ENCODE measurements at places on chromosomes 12 and 14.

- no peaks in the 10 kb centered on the region for H3K4me1 ChIP-seq
- H3K27ac ChIP-seq, result no peak overlapping the region
- no peak for DNase-seq
- H3K36me3 ChIP-seq, result no peaks in the 10 kb centered on the region
- no peak overlapping the region for H3K4me3 ChIP-seq
Measured at GRCh38 chr14:24948261-24948847, 101.6 kb downstream of the STXBP6 start.

- H3K4me1 ChIP-seq, result no peaks in the 10 kb centered on the region
- H3K36me3 ChIP-seq, result no peaks in the 10 kb centered on the region
- no peak overlapping the region for H3K27ac ChIP-seq
Measured at GRCh38 chr14:23933742-23934128, 19.8 kb upstream of the DHRS4 start.

DNA sequence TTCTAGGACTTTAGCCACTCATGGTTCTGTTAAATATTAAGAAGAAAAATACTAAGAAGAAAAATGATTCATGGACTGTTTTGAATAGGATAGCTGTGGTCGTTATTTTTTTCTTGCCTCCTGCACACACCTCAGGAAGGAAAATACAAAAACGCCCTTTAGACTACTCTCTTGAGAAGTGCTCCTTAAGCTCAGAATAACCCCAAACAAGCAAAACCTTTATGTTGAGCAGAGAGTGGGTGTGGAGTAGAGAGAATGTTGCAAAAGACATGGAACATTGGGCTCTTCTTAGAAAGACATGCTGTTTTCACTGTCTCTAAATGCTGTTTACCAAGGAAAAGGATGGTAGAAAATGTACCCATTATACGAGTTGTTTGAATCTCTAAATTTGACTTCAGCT is 140.3 kb downstream of the LMNTD1 start:
- no peak overlapping the region for H3K4me3 ChIP-seq
- no peak for DNase-seq
- H3K4me1 ChIP-seq, result no peaks in the 10 kb centered on the region

DNA sequence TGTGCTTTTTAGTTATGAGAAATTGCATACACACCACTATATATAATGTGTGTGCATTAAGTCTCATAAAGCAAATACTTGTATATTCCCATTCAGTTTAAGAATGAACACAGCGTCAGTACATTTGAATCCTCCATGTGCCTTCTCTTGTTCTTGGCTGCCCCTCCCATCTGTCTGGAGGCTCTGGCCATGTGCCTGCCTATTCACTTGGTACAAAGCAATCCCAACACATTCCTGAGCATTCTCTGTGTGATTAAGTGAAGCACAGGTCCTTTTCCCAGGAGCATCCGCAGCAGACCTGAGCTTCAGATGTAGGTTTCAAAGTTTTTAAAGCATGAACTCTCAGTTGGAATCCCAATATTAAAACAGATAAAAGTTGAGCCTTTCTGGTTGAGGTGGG is 58.7 kb downstream of the POLR3B start:
- no peak overlapping the region for H3K4me3 ChIP-seq
- no peaks in the 10 kb centered on the region for H3K27me3 ChIP-seq
- H3K27ac ChIP-seq, result no peak overlapping the region
- H3K4me1 ChIP-seq, result peaks cover 15% of the 10 kb centered on the region

DNA sequence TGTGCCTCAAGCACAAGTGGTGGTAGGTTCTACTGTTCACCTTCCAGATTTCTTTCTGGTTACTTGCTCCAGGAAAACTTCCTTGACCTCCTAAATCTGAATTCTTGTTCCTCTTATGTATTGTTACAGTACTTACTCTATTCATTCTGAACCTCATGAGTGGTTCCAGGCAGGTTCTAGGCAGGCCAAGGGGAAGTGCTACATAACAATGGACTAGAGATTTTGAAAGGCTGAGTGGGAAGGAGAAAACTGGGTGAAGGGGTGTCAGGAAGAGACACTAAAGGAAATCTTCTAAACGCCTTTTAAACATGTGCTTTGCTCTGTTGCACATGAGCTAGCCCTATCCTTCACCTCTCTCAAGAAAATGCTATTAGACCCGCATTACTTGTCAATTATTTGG is 1.6 kb downstream of the YARS2 start:
- H3K4me1 ChIP-seq, result peaks cover 12% of the 10 kb centered on the region
- H3K36me3 ChIP-seq, result peaks cover 51% of the 10 kb centered on the region

All from RWPE2 (cell line).